Stimulated activated CD8-positive, alpha-beta memory T cell treated with anti-CD3 and anti-CD28 coated beads, Interleukin-4, amount 100 ng/mL, for 1 hour (primary cell): ENCODE measurements at places on chromosomes 6 and 20.

DNA sequence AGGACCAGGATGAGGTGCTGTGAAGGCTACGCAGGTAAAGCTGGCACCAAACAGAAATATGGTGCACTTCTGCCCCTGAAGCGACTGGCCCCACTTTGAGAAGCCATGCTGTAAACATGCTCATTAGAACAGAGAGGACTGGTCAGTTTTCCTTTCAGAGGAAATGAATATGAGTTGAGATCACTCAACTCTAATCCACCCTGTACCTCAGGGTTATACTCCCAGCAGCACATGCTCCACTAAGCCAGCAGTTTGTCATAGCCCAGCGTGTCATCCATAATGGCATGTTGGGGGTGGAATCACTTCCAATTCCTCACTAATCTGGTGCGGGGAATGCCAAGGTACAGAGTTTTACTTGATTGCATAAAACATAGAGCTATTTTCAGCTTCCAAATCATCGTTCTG is 98.1 kb downstream of the HIVEP2 start:
- DNase-seq = no peak

- no peak for DNase-seq
Observed at GRCh38 chr6:44020148-44020547, 107.1 kb downstream of the MRPL14 start.

- DNase-seq = no peak
Observed at GRCh38 chr6:15948930-15949900, 179.7 kb upstream of the MYLIP start.

- no peak for DNase-seq
Observed at GRCh38 chr20:21378259-21378658, 19.1 kb downstream of the NKX2-4 start.

DNA sequence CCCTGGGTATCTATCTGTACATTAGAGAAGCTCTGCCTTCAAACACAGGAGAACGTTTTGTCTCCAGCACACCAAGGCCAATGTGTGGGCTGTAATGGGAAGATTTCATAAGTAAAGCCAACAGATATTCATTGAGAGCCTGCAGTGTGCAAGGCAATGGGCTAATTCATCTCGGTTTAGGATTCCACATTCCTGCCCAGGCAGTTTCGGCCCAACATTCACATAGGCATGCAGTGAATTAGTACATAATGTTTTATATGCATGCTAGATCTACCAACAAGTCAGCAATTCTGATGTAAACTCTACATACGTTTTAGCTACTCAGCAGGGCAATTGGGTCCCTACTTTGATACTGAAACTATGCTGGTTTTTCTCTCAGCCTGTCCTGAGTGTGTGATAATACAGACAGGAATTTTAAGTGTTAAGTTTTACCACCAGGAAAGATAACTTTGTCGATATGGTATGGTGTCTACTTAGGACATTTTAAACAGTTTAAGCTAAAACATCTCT is 46.9 kb upstream of the NAA20 start:
- DNase-seq = no peak

GRCh38 chr20:34246126-34246626 is 5.0 kb downstream of the ASIP start:
- DNase-seq = no peak

GRCh38 chr6:109713097-109713496 is 22.0 kb downstream of the FIG4 start:
- no peak for DNase-seq

DNA sequence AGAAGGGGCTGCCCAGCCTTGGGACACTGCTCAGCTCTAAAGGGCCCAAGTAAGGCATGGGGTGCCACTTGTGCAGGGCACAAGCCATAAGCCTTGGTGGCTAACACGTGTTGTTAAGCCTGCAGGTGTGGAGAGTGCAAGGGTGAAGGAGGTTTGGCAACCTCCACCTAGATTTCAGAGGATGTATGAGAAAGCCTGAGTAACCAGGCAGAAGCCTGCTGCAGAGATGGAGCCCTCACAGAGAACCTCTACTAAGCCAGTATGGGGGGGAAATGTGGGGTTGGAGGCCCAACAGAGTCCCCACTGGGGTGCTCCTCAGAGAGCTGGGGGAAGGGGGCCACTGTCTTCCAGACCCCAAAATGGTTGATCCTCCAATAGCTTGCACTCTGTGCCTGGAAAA is 32.6 kb downstream of the SERINC1 start:
- no peak for DNase-seq

DNA sequence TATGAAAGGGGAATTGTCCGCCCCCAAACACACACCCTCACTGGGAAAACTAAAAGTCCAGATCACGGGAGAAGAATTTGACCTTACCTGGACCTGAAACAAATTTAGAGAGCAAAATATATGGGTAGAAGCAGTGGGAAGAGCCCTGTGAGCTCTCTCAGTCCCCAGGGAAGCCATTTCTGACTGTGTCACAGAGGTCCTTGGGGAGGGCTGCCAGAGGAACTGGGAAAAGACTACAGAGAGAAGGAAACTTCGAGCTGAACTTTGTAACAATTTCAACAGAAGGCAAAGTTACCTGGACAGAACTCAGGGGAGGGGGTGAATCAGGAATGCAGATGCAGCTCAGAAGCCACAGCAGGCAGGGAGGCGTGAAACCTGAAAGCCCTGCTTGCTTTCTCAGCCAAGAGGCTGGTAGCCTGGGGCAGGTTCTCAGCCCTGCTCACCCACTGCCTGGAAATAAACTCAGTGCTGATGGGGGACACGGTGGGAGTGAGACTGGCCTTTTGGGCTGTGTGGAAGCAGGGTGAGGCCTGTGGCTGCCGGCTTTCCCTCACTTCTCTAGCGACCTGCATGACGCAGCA is 163.8 kb downstream of the TMEM200A start:
- DNase-seq = no peak

DNA sequence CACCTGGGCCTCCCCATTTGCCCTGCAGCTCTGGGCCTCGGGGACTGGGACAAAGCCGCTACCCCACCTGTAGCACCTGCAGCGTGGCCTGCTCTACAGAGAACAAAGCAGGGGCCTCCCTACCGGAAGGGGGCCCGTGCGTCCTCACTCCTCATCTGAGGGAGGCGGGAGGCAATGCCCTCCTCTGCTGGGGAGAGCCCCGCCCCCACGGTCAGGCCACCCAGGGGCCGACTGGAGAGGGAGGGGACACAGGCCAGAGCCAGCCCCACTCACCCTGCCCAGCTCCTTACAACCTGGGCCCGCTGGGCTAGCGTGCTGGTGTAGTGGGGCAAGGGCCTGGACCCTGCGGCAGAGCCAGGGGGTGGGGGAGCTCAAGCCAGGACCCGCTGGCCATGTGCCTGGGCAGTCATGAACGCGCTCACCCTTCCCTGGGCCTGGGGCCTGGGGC is 8.0 kb downstream of the LAMA5 start:
- DNase-seq = no peak

GRCh38 chr20:44022464-44022863 is 107.8 kb downstream of the TOX2 start:
- no peak for DNase-seq

DNA sequence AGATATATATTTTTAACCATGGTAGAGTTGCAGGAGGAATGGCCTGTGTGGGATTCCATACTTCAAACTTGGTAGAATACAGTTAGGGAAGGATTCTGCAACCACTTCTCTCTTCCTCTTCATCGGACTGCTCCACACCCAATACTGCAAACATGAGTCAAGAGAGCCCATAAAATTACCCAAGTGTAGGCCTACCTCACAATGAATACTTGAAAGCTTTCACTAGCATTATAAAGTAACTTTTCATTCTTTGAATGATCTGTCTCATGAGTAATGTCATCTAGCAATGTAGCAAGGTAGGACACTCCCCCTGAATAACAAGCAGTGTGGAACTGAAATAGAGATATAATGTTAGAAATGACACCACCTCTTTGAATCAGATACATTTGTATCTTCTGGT is 79.4 kb downstream of the FOXC1 start:
- no peak for DNase-seq

- DNase-seq = no peak
Observed at GRCh38 chr20:57004416-57004815, 262.0 kb downstream of the BMP7 start.
